Activated T-helper 1 cell treated with anti-CD3 and anti-CD28 coated beads, Interleukin-2, amount 50 U/mL, for 16 hours (primary cell): ENCODE measurements at places on chromosomes 2 and 18.
A peak's percentile ranks its signal among the peaks of the same experiment; 100 is the strongest.

DNA sequence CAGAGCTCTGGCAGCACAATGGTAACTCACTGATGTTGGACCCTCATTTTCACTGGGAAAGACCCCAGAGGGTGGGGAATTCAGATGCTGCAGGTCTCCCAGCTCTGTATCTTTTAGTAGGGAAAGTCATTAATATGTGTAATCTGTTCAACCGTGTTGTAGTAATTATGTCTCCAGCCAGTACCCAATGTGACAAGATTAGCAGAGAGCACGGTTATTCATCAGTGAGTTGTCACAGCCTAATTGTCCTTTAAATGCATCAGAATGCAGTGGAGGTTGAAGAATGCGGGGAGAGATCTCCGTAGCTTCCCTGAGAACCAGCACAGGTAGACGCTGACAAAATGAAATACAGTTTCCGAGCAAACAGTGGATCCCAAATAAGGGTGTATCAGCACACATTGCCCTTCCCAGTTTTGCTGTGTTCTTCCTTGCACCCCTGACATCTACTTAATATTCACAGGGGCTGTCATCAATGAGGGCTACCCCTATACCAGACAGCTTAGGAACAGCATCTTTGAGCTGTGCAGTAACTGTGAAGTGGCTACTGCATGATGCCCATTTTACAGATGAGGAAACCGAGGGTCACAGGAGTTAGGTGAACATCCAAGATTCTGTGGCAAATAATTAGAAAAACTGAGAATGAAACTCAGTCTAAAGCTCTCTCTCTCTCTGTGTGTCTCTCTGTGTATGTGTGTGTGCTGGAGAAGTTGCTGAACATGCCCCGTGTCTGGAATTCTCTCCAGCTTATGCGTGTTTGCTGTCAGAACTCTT, 430.4 kb upstream of the HS6ST1 start:
- no peak for DNase-seq

DNA sequence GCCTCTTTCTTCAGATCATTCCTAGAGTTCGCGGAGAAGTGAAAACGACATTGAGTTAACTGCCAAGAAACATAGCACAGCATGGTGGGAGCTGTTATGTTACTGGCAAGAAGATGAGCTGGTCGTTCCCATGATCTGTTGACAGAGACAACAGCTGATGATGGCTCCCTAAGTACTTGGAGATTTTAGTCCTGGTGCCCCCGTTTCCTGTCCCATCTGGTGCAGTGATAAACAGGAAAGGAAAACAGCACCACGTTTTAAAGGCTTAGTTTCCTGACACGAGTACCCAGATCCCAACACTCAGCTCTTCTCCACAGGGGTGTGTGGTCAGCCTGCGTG, 56.4 kb upstream of the KCNG2 start:
- DNase-seq = no peak

GRCh38 chr2:10880586-10881321, 31.0 kb upstream of the KCNF1 start:
- DNase-seq = no peak

- DNase-seq = no peak
Measured at GRCh38 chr18:3648200-3648599, 198.2 kb downstream of the TGIF1 start.

DNA sequence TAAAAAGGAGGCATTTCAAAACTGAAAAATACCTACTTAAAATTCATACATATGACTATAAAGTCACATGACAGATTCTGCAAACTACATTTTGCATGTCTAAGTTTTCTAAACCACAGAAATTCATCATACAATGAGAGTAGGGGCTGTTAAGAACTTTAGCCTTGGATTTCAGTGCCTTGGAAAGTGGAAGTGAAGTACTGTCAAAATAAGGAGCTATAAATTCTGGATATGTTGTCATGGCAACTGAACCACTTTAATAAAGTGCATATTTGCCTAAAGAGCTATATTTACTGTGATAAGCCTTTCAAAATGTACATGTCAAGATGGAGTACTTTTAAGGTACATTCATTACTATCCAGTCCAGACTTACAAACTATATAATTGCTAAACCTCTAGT, 227.1 kb downstream of the RAB3GAP1 start:
- no peak for DNase-seq

- DNase-seq = no peak
Measured at GRCh38 chr2:185628985-185629384, 109.6 kb upstream of the FSIP2 start.

DNA sequence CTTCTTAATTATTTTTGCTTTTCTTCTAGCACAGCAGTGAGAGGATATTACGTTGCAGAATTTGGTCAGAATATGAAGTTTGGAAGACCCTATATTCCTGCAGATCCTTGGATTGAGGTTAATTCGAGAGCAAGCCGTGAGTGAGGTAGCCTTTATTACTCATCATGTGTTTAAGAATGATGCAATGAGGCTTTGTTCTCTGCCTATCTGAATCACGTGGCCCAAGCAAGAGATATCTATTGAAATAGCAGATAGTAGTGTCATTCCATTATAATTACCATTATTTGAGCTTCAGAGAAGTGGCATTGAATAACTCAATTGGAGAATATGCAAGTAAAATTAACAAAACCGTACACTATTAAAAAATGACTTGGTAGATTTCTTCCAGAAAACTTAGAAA, 641.1 kb downstream of the TMEM182 start:
- DNase-seq = no peak

GRCh38 chr18:2641638-2642037, 13.9 kb upstream of the SMCHD1 start:
- DNase-seq = no peak

GRCh38 chr2:98936353-98937351, 627 bp upstream of the CRACDL start:
- DNase-seq = no peak

DNA sequence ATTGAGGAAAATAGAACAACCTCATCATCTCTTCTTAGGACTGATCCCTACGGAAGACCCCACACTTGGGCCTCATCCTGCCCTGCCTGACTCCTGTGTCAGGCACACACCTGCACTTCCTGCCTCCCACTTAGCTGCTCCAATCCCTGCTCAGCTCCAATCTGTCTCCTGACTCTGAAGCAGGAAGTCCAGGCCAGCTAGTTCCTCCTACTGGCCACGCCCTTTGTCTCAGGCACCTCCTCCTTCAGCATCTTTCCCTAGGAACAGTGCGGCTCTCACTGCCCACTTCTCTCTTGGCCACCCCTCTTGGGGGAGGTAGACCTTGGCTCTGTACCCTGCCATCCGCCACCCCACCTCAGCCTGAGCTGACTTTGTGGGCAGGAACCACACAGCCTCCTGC, 135.8 kb downstream of the CELF4 start:
- DNase-seq = no peak

DNA sequence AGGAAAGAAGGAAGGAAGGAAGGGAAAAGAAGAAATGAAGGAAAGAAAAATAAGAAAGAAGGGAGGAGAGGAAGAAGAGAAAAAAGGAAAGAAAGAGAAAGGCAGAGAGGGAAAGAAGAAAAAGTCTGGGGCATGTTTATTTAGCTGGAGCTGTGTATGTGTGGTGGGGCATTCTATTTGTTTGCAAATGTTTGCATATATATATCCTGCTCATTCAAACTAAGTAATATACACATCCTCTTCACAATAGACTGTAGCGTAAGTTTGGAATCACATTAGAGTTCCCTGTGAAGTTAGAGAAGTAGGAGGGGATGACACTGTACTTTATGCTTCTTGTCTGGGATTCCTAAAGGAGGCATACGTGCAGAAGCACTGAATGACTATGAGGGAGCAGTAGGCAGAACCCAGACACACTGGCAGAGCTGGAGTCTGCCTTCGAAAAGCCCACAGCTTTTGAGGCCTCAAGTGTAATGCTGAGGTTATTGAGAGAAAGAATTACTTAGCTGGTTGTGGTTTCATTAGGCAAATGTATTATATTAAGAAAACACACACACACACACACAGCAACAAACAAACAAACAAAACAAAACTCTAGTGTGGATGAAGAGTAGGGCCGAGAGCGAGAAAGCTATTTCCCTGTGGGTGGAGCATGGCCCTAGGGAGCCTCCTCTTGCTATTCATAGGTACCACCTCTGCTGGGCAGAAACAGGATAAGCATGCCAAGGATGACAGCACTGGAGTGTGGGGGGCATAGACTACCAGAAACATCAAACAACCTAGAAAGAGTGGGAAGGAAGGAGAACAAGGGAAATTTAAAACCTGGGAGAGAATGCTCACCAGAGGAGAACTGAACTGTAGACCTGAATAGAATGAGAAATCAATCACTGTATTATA, 905.1 kb upstream of the NXPH2 start:
- no peak for DNase-seq

DNA sequence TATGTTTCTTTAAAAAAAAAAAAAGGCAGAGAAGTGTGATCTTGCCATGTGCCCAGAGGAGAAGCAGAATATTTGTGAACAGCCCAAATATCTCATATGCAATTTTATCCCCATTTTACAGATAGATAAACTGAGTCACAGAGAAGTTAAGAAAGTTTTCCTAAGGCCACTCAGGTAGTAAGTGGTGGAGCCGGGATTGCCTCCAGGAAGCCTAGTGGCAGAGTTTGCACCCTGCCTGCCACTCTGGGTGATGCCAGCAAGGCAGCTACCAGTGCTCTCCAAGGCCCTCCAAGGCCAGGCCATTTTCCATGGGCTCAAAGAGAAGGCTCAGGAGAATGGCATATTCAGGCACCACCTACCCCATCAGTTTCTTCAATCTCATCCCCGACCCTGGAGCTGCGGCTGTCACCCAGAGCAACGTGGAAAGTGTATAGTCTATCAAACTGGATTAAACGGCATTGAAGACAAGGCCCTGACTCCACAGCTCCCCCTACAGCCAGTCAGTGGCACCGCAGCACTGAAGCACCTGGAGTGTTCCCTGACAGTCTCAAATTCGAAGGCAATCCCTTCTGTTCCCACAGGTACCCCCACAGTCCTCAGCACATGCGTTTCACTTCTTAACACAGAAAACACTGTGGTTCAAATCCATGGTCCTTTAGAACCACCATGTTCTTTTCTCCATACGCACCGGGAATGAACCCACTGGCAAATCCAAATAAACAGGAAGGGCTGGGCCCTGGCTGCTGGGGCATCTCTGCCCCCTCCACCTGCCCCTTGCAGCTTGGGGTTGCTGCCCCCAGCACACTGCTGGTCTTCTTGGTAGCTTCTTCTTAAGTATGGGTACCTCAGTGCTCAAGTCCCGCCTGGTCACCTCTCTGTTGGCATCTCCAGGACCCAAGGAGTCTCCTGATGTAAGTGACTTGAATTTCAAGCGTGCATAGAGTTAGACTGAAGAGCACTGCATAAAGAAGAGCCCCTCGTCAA, 175.3 kb downstream of the INHBB start:
- no peak for DNase-seq

DNA sequence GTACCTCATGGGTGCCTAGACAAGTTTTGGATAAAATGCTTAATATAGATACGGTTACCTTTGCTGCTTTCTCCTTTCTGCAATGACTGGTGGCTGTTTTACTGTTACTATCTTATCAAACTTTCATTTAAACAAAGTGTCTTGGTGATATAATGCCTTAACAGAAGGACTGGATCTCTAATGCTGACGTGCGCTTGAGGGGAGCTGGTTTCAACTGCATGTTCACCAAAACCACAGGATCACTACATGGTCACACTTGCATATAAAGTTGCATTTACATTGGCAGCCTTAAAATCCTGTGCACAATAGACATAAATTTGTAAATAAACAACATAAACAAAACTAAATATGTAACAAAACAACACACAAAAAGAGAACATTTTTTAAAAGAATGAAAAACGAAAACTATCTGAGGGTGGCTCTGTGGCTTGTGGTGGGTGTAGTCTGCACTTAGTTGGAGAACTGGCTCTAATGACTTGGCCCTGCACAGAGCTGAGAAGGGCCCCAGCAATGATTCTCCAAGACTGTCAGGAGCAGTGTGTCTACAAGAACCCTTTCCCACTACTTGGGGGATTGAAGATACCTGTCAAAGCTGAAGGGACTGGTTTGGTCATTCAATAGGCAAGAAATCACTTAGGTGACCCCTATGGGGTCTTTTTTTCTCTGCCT, 135.5 kb downstream of the UXS1 start:
- no peak for DNase-seq

DNA sequence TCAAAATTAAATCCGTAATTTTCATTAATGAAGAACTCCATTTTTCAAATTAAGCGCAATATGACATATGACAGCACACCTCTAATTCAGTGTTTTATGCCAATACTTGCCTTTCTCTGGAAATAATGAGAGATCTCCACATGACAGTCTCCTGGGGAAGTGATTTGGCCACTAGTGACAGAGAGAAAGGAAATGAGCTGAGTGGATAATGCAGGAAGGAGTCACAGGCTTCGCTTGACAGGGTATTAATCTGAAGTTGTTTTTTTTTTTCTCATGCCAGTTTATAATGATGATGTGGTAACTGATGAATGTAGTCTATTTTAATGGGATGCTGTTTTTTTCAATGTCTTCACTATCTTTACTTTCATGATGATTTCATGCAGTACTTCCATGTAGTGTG, 1079.4 kb upstream of the GYPC start:
- no peak for DNase-seq

DNA sequence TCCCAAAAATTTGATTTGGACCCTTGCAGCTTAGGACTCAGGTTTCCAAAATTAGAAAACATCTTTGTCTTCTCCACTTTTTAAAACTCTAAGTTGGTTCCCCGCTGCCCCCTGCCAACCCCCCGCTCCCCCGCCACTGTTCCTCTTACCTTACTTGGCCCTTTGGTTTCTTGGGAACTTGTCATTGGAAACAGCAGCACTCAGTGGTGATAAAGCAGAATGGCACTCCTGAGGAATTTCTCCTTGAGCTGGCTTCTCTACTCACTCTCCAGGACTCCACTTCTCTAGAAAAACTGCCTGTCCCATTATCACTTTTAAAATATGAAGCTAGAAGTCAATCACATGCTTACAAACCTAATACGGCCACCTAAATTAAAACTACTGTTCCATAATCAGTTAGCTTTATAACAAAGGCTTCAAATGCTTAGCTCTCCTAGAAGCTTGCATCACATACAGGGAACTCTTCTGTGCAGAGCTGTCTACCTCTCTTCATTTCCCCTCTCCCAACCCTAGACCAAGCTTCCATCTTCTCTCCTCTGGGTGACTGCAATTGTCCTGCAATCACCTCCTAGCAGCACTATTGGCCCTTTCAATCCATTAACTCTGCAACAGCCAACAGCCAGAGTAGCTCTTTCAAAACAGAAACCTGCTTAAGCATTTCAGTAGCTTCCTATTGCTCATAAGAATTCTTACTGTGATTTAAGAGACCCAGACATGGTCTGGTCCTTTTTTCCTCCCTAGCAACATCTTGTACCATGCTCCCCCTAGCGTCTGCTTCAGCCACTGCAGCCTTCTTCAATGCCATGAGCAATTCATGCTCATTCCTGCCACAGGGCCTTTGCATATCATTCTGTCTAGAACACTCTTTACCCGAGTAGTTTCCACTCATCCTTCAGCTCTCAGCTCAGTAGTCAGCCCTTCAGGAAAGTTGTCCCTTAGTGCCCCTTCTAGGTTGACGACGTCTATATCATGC, 15.2 kb upstream of the PLEKHM3 start:
- DNase-seq = peak; percentile 22
